ENCODE measurements at places on chromosomes 7 and 10. TPM values are rescaled to one million over a fixed set of nuclear protein-coding genes. Genes with fewer than 3 reads are reported as not detected.

Gene ANKRD2
- total RNA-seq = 25.7 TPM

Gene TWIST1
- total RNA-seq = 6.2 TPM

DNA sequence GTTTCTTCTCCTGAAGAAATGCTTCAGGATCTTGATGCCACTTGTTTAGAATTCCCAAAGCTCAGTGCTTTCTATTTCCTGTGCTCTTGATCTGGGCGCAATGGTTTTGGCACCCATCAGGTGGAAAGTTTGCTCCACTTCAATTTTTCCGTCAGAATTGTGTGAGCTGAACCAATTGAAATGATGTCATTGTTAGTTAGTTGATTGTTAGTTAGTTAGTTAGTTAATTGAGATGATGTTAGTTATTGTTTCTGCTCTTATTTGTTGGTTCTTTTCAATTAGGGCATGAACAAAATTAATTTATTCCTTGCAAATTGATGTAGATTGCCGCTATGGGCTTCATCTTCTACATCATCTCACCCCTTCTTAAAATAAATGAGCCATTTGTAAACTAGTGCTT, 252.6 kb downstream of the BAMBI start:
- no peak overlapping the region for H3K4me3 ChIP-seq
- no peak for DNase-seq
- no peak overlapping the region for H3K27ac ChIP-seq
- no peaks in the 10 kb centered on the region for H3K27me3 ChIP-seq
- H3K36me3 ChIP-seq = no peaks in the 10 kb centered on the region

Gene ATOH7
- not detected for total RNA-seq

- H3K36me3 ChIP-seq = no peaks in the 10 kb centered on the region
- H3K4me3 ChIP-seq = no peak overlapping the region
- no peak for DNase-seq
- H3K4me1 ChIP-seq = no peaks in the 10 kb centered on the region
- no peaks in the 10 kb centered on the region for H3K27me3 ChIP-seq
Observed at GRCh38 chr10:71968553-71969474, 4.6 kb downstream of the CHST3 start.

- no peak overlapping the region for H3K27ac ChIP-seq
- no peaks in the 10 kb centered on the region for H3K4me1 ChIP-seq
- H3K27me3 ChIP-seq = no peaks in the 10 kb centered on the region
- no peak for DNase-seq
- H3K4me3 ChIP-seq = no peak overlapping the region
- no peaks in the 10 kb centered on the region for H3K36me3 ChIP-seq
Observed at GRCh38 chr10:114704679-114705078, 46.6 kb upstream of the ABLIM1 start.

- no peak overlapping the region for H3K27ac ChIP-seq
- H3K36me3 ChIP-seq = no peaks in the 10 kb centered on the region
- no peak for DNase-seq
- no peaks in the 10 kb centered on the region for H3K4me1 ChIP-seq
- no peaks in the 10 kb centered on the region for H3K27me3 ChIP-seq
Observed at GRCh38 chr7:90487808-90488207, 18.4 kb downstream of the PTTG1IP2 start.

DNA sequence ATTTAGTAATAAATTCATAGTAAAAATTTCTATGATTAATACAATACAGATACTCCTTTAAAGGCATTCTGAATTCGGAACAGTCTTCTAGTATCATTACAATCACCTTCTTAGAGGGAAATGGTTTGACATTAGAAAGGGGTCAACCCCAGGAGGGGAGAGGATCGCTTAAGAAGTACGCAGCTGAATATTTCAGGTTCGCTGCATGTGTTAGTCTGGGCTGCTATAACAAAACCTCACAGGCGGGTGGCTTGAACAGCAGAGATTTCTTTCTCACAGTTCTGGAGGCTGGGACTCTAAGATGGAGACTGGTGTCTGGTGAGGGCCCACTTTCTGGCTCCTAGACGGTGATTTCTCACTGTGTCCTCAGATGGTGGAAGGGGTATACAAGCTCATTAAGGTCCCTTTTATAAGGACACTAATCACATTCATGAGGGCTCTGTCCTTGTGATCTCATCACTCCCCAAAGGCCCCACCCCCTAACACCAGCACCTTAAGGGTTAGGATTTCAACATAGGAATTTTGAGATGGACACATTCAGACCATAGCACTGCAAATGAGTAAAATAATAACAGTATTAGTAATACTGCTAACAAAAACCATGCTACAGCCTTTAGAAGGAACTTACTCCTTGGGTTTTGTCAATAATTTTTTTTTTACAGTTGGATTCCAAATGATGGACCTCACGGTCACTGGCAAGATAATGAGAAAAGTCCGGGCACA, 34.0 kb downstream of the GNA12 start:
- no peak overlapping the region for H3K4me3 ChIP-seq
- no peaks in the 10 kb centered on the region for H3K36me3 ChIP-seq
- H3K27ac ChIP-seq = peak overlapping the region; percentile 68
- DNase-seq = no peak

Gene ASZ1
- not detected for total RNA-seq

Gene WNT8B
- total RNA-seq = not detected

Gene AASS
- 18.0 TPM for total RNA-seq

DNA sequence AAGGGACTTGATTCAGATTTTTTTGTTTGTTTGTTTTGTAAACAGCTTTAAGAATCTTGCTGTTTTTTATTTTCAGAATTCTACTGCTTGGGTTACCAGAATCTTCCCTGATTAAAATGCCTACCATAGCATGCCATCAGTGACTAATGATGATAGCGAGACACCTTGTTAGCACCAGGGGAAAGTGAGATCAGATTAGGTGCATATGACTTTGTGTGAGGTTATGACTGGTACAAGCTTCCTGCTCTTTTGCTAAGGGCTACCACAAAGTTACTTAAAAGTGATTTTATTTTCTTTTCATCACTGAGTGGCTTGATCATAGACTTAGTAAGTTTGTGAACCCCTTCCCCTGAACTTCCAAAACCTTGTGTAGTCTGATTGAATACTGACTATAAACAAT, 93.5 kb downstream of the SND1 start:
- no peak overlapping the region for H3K4me3 ChIP-seq
- no peaks in the 10 kb centered on the region for H3K4me1 ChIP-seq
- H3K27ac ChIP-seq = no peak overlapping the region
- no peak for DNase-seq
- no peaks in the 10 kb centered on the region for H3K27me3 ChIP-seq
- H3K36me3 ChIP-seq = no peaks in the 10 kb centered on the region

DNA sequence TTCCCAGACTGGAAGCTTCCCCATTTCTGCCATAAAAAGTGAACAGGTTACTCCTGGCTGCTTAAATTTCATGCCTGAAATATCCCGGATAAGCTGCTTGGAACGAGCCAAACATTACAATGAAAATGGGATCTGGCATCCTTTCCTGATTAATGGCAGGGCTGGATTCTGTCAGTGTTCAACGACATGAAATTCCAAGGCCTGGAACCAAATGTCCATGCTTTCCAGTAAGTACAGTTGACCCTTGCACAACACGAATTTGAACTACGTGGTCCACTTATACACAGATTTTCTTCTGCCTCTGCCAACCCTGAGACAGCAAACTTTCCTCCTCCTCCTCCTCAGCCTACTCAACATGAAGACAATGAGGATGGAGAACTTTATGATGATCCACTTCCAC, 65.4 kb downstream of the SGMS1 start:
- H3K27ac ChIP-seq = no peak overlapping the region
- no peaks in the 10 kb centered on the region for H3K36me3 ChIP-seq
- no peak for DNase-seq

DNA sequence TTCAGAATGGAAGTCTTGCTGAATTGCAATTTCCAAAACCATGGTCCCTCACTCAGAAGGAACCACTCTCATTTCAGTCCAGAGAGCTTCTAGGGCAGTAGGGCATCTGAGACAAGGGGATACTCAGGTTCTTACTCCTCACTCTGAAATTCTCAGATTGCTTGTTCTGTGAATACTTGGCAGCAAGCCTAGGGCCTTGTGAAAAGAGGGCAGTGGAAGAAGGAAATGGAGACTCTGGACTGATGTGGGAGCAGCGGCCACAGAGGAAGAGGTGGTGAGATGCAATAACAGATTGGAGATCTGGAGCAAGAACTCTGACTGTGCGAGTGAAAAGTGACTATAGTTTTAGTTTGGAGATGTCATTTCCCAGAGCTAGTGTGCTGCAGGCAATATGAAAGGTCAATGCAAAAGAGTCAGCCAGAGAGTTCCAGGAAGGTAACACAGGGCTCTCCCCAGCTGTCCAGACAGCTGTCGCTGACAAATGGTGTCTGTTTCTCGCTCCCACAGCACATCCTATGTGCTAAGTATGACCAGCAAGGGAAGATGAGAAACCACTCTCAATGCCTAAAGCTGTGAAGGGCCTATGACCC, 291.6 kb upstream of the KIAA1217 start:
- no peak overlapping the region for H3K4me3 ChIP-seq
- no peaks in the 10 kb centered on the region for H3K36me3 ChIP-seq
- H3K27me3 ChIP-seq = no peaks in the 10 kb centered on the region
- DNase-seq = no peak
- no peaks in the 10 kb centered on the region for H3K4me1 ChIP-seq
- H3K27ac ChIP-seq = no peak overlapping the region
